ENCODE measurements at places on chromosomes 12 and 14.

DNA sequence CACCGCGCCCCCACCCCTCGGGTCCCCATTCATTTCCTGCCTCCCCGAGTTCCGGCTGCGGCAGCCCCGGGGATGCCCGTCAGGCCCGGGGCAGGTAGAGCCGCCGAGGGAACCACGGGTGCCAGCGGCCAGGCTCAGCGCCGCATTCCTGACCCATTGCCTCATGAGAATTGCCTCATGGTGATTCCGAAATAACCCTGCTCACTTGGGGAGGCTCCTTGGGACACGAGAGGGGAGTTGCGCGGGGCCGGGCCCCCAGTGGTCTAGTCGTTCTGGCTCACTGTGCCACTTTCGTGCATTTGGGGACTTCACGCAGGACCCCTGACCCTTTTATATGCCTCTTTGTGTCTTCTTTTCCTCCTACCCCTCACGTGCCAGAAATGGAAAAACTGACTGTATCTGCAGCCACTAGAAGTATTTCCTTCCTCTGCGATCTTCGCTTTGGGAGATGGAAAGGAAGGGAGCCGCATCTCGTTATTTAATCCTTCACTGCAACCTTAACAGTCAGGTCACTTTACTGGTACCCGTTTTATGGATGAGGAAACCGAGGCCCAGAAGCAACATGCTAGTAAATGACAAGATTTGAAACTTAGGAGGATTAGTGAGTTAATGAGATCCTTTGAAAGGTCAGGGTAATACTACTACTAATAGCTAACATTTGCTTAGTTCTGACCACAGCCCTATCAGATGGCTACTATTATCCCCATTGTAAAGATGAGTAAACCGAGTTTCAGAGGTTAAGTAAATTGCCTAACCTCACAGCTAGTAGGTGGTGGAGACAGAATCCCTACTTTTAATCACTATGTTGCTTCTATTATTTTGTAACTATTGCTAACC, 768 bp downstream of the PTPN11 start:
- no peak for DNase-seq

- DNase-seq = no peak
These were observed 213.0 kb downstream of the ADAMTS20 start for GRCh38 chr12:43338848-43339526.

GRCh38 chr14:70663707-70664179, 22.0 kb downstream of the TTC9 start:
- DNase-seq = no peak

DNA sequence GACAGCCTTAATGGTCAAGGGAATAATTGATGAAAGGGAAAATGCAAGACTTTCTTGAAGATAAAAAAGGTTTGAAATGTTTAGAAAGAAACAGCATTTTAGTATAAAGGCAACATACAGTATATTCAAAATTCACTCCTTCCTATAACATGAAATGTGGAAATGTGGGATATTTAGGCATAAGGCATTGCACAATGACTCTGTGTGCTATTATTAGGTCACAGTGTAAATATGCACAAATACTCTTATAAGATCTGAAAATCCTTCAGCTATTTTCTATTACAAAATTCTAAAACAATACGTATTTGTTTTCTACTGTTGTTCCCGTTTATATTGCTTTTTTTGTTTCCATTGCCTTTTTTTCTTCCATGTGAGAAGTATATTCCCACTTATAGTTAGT, 127.7 kb downstream of the SLC16A7 start:
- DNase-seq = no peak

DNA sequence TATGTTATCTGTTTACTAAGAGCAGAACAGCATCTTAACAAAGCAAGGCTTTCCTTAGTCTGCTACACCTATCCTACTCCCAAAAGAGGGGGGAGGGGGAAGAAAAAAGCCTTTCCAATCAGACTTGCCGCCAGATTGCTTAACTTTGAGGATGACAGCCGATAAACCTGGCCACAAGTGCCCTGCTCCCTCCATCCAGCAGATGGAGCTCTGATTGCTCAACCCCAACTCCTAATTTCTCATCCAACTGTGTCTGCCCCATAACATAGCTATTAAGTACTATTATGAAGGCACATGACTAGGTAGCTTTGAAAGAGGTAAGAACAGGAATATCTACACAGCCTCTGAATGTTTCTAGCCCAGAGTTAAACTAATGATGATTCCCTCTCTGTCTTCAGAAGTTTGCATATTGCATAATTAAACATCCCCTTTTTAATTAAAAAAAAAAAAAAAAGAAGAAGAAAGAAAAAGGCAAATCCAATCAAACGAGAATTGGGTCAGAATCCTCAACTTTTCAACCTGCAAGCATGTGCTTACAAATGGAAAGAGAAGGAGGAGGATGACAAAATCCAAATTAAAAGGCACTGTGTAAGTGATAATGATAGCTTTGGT, 247.4 kb downstream of the GALC start:
- peak; percentile 8 for DNase-seq

- DNase-seq = no peak
These were observed 7.6 kb downstream of the B4GALNT1 start for GRCh38 chr12:57625261-57626032.

GRCh38 chr12:4331842-4332241, 10.8 kb downstream of the TIGAR start:
- DNase-seq = no peak

GRCh38 chr14:90647473-90648005, 168.7 kb downstream of the TTC7B start:
- DNase-seq = no peak

DNA sequence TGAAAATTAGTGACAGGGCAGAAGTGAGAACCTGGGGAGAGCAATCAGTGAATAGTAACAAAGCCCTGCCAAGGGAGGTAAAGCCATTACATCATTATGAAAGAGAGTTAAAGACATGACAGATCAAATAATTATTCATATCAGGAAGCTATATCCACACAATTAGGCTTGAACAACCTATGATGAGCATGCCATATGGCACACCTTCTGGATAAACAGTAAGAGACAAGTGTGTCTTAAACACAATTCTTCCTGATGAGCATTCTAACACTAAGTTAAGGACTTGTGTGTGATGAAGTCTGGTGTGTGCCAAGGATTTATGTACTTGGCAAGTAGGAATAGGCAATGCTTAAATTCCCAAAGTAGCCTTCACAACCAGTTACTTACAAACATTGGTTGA, 76.1 kb downstream of the GALNT4 start:
- DNase-seq = no peak

DNA sequence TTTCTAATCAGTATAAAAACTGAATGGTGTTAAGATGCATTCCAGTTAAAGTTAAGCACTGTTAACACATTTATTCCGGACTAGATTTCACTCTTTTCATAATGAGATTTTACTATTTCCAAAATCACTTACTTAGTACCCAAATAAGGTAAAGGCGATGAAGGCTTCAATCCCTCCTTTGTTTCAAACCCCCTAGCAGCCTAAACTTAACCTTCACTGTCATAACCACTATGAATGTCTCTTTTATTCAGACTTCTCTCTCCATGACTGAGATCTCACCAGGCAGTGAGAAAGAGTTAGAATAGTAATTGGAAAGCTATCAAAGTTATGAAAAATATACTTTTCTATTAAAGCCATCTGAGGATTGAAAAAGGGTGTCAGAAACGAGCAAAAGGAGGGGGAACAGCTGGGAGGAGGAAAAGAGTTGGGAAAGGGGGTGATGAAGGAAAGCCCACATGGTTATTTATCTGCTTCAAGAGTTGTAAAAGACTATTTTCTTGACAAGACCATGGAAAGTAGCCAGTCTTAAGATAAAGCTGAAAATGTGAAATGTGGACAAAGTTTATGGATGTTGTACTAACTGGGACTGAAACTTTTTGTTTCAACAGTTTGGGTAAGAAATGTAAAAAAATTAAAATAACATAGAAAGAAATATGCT, 11.7 kb downstream of the EPS8 start:
- DNase-seq = no peak

GRCh38 chr12:21656905-21657325, 727 bp downstream of the LDHB start:
- DNase-seq = peak; percentile 48

GRCh38 chr12:46263140-46264016, 5.5 kb downstream of the SLC38A1 start:
- no peak for DNase-seq

DNA sequence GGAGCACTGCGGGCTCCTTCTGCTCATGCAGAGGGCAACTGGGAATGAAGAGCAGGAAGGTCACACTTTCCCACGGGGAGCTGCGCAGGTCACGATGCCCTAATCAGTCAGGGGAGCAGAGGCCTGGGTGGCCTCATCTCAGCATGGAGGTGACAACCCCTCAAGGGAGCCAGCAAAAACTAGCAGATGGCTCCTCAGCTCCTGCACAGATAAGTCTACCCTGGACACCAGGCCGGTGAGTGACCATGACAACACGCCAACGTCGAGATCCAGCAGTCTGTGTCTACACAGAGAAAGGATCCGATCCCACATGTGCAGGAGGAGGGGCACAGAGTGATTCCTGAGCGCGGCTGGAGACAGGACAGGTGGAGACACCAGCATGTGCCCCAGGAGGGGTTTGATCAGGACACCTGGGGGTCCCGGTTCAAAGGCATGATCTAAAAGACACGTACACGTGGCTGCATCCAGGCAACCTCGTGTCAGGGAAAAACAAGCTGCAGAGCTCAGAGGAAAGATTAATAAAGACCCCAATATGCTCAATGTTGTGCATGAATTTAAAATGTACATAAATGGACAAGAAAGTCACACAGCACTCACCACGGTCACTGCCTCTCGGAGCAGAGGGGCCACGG, 153.7 kb upstream of the SFSWAP start:
- no peak for DNase-seq

DNA sequence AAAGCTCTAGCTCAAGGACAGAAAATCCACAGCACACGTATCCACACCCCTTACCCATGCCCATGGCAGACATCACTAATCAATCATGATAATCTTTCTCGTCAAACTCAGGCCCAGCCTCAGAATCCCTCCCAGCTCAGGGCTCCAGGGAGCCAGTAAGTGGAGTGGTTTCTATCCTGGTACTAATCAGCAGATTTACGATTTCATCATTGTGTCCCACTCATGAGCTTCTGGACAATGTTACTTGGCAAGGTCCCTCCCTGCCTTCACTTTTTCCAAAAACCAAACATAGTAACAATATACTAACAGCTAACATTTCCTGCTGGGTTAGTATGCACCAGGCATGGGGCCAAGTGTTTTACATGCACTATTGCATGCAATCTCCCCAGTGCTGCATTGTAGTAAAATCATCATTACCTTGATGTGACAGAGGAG, 45.8 kb upstream of the NCOR2 start:
- DNase-seq = no peak

DNA sequence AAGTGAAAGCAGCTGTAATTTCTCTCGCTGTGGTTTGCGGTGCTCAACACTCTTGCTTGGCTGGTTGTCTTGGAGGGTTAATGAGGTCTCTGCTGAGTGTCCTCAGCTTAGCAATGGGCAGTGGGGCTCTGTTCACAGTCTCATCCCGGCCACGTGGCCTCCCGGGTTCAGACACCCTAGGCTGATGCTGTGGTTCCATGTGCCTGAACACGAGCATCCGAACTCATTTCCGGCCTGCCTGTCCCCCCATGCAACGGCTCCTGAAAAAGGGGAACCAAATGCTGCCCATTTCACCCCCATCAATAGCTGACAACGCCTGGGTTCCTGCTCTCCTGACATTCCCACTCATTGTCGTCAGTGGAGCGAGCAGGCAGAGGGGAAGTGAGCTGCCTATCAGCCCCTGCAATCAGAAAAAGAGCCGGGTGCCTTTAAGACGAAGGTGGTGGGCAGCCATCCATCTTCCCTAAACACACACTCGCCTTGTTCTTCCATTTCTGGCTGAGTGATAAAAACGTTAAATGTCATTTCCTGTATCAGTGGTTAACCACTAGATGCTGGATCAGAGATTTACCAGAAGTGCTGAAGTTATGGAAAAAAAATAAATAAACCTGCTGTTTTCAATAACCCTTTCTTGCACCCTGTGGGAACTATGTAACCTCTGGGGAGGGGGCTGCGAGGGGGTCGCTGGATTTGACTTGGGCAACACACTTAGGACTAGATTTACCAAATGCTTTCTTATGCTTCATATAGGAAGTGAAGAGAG, 60.3 kb upstream of the BCL2L14 start:
- peak; percentile 75 for DNase-seq

DNA sequence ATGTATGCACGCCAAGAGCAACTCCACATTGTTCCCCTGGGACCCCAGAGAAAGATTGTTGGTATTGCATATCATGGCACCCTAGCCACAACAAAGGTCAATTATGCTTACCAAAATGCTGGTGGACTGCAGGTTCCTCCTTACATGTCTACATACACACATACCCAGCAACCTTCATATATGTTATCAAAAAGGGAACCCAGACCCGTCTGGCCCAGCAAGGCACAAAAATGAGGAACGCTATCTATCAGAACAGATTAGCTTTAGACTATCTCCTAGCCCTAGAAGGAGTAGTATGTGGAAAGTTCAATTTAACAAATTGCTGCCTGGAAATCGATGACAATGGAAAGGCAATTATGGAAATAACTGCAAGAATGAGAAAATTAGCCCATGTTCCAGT, 61.5 kb downstream of the DHRS2 start:
- no peak for DNase-seq

GRCh38 chr12:49619286-49619685, 4.1 kb upstream of the PRPF40B start:
- DNase-seq = no peak

DNA sequence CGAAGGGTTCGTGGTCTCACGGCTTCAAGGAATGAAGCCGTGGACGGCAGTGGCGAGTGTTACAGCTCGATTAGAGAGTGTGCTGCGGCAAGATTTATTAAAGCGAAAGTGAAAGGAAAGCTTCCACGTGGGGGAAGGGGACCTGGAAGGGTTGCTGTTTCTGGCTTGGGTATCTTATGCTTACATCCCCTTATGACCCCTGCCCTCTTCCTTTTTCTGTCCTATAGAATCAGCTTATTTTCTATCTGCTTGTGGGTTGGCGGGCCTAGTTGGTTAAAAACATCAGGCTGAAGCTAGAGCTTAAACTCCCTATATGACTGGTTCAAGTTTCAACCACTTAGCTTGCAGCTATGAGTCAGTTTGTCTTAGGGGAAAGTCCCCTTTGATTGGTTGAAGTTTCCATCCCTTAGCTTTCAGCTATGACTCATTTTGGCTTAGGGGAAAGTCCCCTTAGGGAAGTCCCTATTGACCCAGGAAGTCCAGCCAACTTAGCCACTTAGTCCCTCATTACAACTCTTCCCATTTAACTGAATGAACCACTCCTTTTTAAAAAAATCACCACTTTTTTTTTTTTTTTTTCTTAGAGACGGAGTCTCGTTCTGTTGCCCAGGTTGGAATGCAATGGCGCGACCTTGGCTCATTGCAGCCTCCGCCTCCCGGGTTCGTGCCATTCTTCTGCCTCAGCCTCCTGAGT, 1494.7 kb upstream of the TMEM132C start:
- peak; percentile 86 for DNase-seq

DNA sequence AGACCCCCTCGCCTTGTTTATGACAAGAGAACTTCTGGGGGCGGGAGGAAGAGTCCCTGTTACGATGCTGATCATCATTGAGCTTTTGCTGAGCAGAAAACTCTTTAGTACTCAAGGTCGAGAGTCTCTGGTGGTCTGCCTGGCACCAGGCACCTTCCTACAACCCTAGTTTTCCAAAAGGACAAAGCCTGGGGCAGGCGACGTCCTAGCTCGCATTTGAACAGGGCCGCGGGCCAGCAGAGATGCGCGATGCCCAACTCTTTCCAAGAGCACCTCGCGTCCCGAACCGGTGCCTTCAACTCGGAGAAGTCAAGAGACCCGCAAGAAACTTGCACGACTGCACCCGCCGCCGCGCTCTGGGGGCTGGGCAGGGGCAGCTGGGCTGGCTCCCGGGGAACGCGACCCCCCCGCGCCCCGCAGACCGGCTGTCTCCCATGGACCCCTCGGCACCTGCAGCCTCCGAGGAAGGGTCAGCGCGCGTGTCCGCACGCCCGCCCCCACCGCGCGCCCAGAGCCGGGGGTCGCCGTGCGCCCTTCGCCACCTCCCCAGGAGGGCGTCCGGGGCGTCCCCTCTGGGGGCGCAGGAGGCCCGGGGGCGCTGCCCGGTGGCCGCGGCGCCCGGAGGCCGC, 377 bp upstream of the BCL7A start:
- DNase-seq = no peak

All from CD4-positive, alpha-beta T cell treated with Interleukin-10 for 1 hour (primary cell).